ENCODE measurements at places on chromosomes 4 and X.
A peak's percentile ranks its signal among the peaks of the same experiment; 100 is the strongest.

DNA sequence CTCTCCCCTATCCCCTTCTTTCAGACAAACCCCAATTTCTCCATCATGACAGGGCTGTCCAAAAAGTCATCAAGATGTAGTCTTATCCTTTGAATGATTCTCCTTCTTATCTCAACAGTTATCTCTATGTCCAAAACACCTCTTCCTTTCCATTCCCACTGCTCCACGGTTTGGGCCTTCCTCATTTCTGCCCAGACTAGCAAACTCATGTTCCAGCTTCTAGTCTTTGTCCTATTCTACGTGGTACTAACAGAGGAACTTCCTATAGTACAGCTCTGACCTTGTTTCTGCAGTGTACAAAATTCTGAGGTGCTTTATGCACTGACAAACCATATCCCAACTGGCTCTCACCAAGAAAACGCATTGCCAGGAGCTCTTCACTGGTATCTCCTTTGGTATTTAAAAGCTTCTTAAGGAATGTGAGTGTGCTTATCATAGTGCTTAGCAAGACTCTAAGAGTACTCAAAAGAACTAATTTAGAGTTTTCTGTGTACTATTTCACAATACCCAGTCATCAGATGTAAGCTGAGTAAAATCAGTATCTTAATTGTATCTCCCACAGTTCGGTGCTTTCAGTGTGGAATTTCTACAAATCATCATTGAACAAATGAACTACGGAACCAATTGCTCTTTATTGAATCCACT, 65.5 kb downstream of the MAML3 start:
- no peak for DNase-seq

GRCh38 chrX:31057691-31058090, 14.2 kb downstream of the FTHL17 start:
- no peak for DNase-seq

DNA sequence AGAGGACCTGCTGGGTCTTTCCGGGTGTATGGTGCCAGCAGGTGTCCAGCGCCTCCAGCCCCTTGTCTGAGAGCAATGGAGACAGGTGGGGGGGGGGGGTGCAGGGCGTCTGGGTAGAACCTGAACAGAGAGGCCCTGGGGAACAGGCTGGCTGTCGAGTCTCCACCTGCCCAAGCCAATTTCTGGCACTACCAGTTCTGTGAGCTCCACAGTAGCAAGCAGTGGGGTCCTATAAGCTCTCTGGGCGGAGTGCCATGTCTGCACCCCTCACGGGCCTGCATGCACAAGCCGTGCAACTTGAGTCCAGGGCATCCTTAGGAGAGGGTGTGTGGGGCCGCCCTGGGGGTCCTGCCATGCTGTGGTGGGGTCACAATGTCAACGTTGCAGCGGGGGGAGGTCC, 10.1 kb upstream of the FGFR3 start:
- DNase-seq = no peak

- DNase-seq = no peak
Observed at GRCh38 chr4:141914746-141915145, 278.4 kb downstream of the IL15 start.

GRCh38 chrX:71102292-71102691, 4.2 kb downstream of the CXorf65 start:
- DNase-seq = no peak

GRCh38 chrX:9055354-9055753, 21.4 kb upstream of the FAM9B start:
- DNase-seq = no peak

DNA sequence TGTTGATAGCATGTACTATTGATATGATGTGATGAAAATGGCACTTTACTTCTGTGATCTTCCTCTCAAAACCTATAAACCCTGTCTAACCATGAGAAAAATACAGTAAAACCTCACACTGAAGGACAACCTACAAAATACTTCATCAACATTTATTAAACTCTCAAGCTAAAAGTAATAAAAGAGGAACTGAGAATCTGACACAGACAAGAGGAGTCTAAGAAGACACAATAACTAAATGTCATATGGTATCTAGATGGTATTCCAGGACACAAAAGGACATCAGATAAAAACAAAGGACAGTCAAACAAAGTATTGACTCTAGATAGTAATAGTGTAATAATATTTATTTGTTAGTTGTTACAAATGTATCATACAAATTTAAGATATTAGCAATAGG, 655.3 kb downstream of the SH3BGRL start:
- no peak for DNase-seq

DNA sequence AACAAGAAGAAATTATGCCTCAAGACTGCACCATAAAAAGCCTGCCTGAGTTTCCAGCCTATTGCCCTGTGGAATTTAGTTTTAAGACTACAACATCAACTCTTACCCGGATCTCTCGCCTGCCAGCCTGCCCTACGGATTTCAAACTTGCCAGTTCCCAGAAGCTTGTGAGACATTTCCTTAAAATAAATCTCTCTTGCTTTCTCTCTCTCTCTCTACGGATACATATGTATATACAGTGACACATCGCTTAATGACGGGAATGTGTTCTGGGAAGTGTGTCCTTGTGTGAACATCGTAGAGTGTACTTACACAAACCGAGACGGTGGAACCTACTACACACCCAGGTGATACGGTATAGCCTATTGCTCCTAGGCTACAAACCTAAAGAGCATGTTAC, 79.5 kb downstream of the CLNK start:
- DNase-seq = no peak

GRCh38 chr4:100083289-100083688, 107.0 kb downstream of the DDIT4L start:
- DNase-seq = no peak

GRCh38 chrX:134933911-134934310, 56.9 kb upstream of the SMIM10 start:
- no peak for DNase-seq

DNA sequence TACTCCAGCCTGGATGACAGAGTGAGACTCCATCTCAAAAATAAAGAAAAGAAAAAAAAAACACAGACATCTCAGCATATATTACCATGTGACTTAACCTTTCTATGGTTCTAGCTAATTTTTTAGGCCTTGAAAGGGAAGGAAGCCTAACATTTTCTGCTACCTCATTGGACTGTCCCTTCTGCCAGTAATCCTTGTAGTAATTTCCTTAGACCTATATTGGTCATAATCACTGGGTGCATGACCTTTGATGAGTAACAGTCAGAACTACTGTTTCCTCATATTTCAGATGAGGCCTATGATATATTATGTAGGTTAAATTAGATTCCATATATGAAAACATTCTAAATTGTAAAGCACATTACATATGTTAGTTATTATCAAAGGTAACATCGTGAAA, 9.6 kb downstream of the XIAP start:
- no peak for DNase-seq

- no peak for DNase-seq
Observed at GRCh38 chr4:110164856-110165255, 33.6 kb downstream of the ELOVL6 start.

- DNase-seq = no peak
Observed at GRCh38 chr4:76210452-76210851, 3.2 kb downstream of the SCARB2 start.

- DNase-seq = no peak
Observed at GRCh38 chrX:71989768-71990426, 79.3 kb downstream of the NHSL2 start.

DNA sequence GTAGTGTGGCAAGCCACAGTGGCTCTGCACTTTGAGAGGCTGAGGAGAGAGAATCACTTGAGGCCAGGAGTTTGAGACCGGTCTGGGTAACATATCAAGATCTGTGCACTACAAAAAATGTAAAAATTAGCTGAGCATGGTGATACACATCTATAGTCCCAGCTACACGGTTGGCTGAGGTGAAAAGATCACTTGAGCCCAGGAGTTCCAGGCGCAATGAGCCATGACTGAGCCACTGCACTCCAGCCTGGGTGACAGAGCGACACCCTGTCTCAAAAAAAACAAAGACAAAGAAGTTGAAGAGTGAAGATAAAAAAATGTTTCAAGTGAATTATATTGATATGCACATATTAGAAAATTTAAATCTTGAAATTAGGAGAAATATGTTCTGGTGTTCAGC, 46.3 kb downstream of the SULT1B1 start:
- no peak for DNase-seq

- DNase-seq = peak; percentile 71
Observed at GRCh38 chr4:98657531-98658286, 702 bp downstream of the TSPAN5 start.

Measured in right kidney (tissue), 9 donors.